ENCODE measurements at places on chromosomes 2 and 18.
A peak's percentile ranks its signal among the peaks of the same experiment; 100 is the strongest.

DNA sequence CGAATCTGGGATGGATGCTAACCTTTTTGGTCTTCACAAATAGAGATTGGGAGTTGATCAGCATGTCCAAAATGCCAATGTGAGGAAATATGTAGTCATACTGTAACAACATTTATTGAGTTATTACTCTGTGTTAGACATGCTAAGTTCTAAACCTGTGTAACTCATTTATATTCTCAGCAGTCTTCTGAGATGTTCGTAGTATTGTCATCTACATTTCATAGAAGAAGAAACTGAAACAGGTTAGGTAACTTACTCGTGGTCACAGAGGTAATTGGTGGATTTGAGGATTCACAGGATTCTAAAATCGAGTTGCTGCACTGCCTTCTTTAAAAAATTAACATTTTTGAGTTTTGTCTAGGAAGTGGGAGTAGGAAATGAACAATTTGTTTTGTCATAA lies 162.1 kb downstream of the UBE2E3 start:
- DNase-seq, result no peak

GRCh38 chr2:231955758-231956472 lies 5.6 kb upstream of the DIS3L2 start:
- no peak for DNase-seq

DNA sequence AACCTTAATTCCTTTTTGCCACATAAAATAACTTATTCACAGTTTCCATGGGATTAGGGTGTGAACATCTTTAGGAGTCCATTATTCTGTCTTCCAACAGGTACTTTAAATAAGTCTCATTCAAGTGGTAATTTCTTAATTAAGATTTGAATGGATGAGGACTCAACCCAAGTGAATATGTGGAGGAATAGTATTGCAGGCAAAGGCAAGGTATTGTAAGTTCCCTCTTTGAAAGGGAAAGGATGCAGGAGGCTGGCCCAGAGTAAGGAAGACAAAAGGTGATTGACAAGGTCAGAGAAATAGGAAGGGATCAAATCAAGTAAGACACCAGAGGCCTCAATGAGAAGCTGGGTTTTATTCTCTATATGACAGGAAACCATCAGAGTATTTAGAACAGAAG lies 238.2 kb upstream of the RBMS1 start:
- no peak for DNase-seq

- DNase-seq, result no peak
Measured at GRCh38 chr2:195009202-195009601, 647.8 kb upstream of the SLC39A10 start.

- DNase-seq, result no peak
Measured at GRCh38 chr18:79393181-79393634, 2.5 kb upstream of the NFATC1 start.

DNA sequence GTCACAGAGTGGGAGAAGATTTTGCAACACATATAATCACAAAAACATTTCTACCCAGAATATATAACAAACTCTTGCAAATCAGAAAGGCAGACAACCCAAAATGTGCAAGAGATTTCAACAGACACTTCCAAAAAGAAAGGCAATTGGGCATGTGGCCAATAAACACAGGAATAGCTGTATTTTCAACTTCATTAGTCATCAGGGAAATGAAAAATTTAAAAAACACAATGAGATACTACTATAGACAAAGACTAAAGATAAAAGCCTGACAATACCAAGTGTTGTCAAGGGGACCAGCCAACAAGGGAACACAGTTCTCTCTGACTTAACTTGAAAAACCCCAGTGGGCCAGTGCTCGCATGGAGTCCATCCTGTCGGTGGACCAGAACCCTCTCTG lies 40.5 kb downstream of the MTHFD2 start:
- DNase-seq, result no peak

- no peak for DNase-seq
Measured at GRCh38 chr18:36974686-36975085, 145.8 kb downstream of the KIAA1328 start.

GRCh38 chr2:199356412-199356811 lies 101.3 kb downstream of the SATB2 start:
- DNase-seq, result no peak

- no peak for DNase-seq
Measured at GRCh38 chr18:62720048-62720447, 4.7 kb downstream of the PHLPP1 start.

- no peak for DNase-seq
Measured at GRCh38 chr2:203567691-203568090, 32.6 kb upstream of the RAPH1 start.

DNA sequence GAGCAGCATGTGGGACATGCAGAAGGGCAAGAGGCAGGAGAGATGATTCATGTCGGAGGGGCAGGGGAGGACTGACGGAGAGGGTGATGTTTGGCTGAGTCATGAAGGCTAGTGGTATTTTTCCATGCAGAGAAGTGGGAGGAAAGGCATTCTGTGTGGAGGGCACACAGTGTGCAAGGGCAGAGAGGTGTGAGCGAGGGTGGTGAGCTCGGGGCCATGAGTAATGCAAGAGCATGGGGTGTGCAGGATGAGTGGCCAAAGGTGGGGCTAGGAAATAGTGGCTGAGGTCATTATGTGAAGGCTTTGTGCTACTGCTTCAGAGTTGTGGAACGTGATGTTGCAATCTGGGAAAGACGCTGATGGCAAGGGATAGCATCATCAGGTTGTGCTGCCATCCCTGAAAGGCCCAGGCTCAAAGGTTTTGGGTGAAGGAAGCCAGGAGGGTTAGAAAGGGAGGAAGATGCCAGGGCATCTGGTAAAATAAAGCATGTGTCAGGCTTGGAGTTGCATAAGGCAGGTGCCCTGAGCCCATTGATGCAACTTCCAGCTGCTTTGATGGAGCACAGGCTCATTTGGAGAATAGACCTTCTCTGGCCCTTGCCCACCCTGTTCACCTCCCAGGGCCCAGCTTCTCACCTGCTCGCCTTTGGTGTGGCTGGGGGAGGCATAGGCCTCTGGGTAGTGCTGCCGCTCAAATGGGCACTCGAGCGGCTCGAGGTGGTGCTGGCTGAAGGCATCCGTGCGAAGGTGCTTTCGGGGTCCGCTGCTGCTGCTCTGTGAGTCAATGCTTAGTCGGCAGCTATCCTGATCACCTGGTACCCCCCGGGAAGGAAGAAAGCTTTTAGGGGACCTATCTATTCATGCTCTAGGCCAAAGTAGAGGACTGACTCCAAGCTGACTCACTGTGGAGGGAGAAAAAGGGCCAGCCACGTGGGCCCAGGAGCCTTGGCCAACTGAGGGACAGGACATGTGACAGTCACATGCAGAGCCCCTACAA lies 37.5 kb downstream of the PAX8 start:
- no peak for DNase-seq

DNA sequence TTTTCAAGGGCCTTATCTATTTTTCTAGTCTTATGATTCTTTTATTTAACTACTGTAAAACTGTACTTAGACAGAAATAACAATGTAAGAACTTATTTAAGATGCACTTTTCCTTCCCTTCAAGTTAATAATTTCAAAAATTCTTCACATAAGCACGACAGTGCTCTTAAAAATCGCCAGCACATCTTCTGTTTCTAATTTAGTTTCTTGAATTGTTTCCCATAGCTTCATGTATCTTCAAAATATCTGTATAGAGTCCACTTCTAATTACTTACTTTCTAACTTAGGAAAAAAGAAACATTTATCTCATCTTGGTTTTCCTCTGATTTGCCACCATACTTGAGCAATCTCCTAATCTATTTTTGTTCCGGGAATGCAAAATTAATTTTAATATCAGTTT lies 196.1 kb downstream of the BABAM2 start:
- no peak for DNase-seq

- no peak for DNase-seq
Measured at GRCh38 chr2:75500633-75501032, 60.1 kb downstream of the EVA1A start.

DNA sequence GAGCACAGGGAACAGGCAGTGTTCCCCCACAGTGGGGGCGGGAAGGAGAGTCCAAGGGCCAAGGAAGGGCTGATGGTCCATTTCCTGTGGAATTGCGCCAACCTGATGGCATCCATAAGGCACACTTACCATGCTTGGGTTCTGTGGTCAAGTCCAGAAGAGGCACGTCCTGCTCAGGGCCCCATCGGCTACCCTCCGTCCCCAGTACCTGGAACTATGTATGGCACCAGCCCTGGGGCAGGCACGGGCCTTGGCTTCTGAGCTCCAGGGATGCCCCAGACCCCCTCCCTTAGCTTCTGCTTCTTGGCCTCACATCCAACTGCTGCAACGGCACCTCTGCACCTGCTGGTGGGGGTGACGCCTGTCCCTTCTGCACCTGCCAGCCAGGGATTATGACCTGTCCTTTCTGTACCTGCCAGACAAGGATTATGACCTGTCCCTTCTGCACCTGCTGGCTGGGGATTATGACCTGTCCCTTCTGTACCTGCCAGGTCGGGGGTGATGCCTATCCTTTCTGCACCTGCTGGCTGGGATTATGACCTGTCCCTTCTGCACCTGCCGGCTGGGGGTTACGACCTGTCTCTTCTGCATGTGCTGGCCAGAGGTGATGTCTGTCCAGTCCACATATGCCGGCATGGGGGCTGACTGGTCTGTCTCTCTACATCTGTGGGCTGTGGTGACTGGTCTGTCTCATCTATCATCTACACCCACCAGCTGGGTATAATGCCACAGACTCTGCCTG lies 45.4 kb upstream of the SNTG2 start:
- DNase-seq, result no peak

- no peak for DNase-seq
Measured at GRCh38 chr2:19505199-19506136, 147.0 kb upstream of the OSR1 start.

GRCh38 chr2:118979152-118979861 lies 37.3 kb downstream of the MARCO start:
- no peak for DNase-seq

GRCh38 chr2:160221391-160222276 lies 21.6 kb upstream of the ITGB6 start:
- DNase-seq, result no peak

DNA sequence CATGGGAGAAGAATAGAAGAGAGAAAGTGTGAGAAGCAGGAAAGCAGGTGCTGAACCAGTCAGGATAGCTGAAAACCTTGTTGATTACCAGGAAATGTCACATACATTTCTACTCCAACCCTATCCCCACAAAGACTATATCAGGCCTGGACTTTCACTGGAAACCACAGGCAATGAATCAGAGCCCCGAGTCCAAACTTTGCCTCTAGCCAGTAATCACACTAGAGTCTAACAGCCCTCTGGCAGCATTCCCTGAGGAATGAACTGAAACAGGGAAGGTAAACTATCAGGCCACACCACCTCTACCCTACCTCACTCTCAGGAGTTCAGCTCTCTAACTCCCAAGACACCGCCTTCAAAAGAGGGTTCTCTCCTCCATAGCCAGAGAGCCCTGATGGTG lies 18.7 kb upstream of the IHH start:
- DNase-seq, result no peak

DNA sequence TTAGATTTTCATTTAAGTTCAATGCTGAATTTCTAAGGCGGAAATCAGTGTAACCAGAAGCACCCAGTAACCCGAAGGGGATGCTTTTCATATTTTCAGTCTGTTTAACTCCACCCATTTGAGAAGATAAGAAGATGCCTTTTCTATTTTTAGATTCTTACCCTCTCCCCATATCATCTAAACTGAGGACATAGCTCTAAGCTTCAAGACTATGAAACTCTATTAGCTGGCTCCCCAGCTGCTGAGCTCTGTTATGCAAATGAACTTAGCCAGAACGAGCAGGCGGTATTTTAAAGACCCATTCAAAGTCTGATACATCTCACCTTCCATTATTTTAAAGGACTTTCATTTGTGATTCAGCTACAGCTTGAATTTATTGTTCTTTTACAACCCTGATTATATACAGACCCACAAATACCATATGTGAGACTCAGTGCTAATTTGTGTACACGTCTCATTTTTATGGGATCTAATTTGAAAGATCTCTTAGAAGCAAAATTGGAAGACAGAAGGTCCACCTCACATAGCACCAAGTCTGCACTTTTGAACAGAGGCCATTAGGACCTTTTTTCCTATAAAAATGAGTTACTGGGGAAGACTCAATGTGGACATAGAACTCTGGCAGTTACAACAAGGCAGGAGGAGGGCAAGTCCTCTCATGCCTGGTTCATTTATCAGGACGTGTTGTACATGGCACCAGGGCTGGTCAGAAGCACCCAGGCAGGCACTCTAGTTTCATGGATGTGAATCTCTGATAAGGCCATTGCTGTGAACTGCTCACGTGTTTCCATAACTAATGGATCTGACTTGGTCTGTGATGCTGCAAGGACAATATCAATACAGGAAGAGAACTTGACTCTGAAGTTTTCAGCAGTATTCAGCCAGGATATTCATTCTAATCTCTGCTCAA lies 16.3 kb downstream of the CDC42EP3 start:
- no peak for DNase-seq

DNA sequence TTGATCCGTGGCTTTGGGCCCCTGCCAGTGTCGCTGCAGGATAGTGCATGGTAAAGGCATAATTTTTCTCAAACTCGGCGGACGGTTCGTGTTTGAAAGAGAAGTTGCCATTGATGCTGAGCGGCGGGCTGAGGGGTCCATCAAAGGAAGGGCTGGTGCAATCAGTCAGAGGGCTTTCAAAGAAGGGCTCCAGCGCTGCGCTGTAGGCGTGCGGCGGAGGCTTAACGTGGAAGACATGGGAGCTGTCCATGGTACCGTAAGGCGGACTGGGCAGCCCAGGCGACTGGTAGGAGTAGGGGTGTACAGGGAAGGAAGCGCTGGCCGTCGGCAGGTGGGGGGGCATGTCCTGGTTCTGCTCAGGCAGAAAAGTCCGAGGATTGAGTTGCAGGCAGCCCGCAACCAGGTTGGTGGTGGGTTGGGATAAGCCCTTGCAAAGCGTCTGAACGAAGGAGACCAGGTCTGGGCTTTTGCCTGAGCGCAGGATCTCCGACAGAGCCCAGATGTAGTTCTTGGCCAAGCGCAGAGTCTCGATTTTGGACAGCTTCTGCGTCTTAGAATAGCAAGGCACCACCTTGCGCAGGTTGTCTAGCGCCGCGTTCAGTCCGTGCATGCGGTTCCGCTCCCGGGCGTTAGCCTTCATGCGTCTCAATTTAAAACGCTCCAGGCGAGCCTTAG lies 2.3 kb downstream of the NEUROD1 start:
- DNase-seq, result peak; percentile 37

DNA sequence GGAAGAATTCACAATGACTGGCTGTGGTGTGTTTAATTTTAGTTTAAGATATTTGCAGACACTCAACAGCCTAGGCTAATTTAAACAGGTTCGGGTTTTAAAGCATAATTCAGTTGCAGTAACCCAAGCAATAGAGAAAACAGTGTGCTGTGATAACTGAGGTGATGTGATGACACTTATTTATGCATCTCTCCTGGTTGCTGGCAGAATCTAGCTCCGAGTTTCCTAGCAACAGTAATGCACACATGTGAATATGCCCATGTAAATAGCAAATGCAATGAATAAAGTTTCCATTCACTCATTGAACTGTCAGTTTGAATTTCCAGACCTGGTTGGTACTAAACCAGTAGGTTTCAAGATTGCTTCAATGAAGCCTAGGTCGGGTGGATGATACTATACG lies 426.5 kb downstream of the TMX3 start:
- no peak for DNase-seq

GRCh38 chr18:13910501-13910900 lies 4.8 kb downstream of the MC2R start:
- no peak for DNase-seq

All from effector CD4-positive, alpha-beta T cell (primary cell).